ENCODE measurements at places on chromosomes 12 and 14. TPM values are rescaled to one million over a fixed set of nuclear protein-coding genes. Genes with fewer than 3 reads are reported as not detected.

Gene IQSEC3
- not detected for total RNA-seq

Gene C12orf50
- total RNA-seq = not detected

Gene SLC7A7
- 13.6 TPM for total RNA-seq

Gene PRKAG1
- total RNA-seq = 50.4 TPM

Gene ACVRL1
- not detected for total RNA-seq

Gene CDH24
- 15.0 TPM for total RNA-seq

Gene C1QL4
- not detected for total RNA-seq

Gene PROX2
- total RNA-seq = not detected

Gene ADAM20
- total RNA-seq = not detected

Gene DIABLO
- total RNA-seq = 47.0 TPM

Gene LHX5
- not detected for total RNA-seq

Gene CCDC196
- not detected for total RNA-seq

Gene DLK1
- total RNA-seq = not detected

DNA sequence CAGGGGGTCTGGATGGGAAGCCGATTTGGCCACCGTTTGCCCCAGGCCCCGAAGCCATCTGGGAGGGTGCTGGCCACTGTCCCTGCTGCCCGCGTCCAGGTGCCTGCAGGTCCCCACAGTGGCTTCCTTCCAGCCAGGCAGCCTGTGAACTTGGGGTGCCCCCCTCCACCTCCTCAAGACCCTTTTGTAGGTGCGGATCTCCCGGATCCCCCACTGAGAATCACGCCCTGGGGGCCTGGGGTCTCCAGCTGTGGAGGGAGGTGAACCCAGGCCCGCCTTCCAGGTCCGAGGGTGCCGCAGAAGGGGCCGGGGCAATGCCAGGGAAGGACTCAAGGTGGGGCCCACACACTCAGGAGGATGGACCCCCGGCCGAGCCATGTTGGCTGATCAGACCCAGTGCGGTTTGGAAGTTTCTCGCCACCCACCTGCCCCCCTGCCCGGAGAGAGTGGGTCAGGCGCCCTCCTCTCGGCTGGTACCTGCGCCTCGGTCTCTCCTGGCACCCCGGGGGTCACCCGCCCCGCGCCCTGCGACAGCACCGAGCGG lies 1.7 kb downstream of the MMP17 start:
- DNase-seq = no peak

GRCh38 chr12:94631058-94631457 lies 19.3 kb downstream of the TMCC3 start:
- DNase-seq = no peak

- DNase-seq = peak; percentile 24
These were observed 241.4 kb upstream of the PDZRN4 start for GRCh38 chr12:40946612-40947194.

- DNase-seq = no peak
These were observed 28.7 kb downstream of the ARID4A start for GRCh38 chr14:58327019-58327418.

DNA sequence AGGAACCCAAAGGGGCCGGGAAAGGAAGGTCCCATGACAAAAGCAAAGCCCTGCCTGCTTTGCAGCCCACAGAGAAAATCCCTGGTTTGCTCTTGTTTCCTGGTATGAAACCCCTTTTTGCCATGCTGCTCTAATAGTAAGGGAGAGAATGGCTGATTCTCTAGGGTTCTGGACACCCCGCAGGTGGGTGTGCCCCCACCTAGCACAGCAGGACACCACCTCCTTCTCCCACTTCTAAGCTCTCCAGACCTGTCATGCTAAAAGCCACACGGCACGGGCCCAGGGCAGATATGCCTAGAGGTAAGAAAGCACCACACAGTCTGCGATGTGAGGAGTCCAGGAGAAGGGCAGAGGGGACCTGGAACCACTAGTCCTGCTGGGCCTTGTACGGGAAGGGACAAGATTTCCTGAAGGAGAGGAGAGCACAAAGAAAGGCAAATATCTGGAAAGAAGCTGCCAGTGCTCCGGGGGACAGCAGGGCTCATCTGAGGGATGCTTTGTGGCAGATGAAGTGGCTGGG lies 113.3 kb downstream of the BCL11B start:
- DNase-seq = no peak

DNA sequence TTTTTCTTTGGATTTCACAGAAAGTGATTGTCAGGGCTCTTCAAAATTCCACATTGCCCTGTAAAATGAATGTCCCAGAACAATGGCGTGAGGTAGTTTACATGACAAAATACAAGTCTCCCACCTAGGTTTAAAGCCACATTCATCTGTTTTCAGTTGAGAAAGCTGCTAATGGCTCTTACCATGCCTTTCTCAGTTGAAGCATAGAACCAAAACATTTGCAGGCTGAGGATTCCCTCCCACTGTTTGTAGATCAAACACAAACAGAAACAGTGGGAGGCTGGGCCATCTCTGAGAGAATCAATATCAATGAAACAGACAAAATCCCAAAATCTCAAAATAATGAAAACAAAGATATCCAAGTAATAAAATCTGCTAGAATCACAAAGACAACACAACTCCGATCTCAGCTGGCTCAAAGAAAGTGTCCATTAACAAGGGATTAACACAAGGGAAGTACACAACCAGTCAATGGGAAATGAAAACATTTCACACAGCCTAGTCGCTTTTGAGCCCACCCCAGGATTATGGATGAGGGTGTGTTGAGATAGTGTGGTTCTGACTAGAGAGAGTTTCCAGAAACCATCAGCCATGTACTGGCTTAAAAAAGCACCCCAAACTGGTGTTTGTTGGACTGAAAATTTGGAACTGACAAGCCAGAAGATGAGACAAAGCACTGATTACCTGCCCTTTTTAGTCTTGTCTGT lies 54.5 kb upstream of the TMEM260 start:
- no peak for DNase-seq

DNA sequence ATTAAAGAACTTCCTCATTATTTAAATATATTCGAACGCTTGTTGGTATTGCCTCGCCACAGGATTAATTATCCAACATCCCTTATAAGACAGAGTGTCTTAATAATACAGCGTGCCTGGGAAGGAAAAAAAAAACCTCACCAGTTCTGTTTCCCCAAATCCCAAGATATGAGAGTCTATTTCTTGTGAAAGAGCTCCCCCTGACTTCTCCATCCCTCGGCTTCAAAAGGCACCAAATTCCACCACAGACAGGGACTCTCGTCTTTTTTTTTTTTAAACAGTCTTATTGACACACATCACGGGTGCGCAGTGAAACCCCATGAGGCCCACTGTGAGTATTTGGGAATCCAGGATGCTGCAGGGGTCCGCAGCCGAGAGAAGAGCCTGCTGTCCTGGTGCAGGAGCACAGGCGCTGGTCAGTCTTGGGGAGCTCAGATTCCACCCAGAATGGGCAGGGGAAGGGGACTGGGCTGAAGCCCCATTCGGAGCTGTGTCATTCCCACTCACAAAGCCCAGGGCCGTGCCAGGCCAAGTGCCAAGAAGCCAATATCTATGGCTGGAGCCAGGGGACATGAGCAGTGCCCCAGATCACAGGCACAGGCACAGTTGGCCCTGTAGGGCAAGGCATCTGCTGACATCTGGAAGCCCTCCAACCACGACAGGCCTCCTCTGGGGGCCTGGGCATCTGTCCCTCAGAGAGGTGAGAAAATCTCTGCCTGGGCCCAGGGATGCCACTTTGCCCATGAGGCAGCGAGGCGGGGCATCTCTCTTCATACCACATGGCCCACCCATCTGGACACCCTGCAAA lies 71.9 kb downstream of the BCL11B start:
- DNase-seq = no peak

- no peak for DNase-seq
These were observed 5.2 kb downstream of the MPHOSPH9 start for GRCh38 chr12:123227581-123228258.

GRCh38 chr12:39301422-39301821 lies 141.5 kb downstream of the KIF21A start:
- DNase-seq = no peak

- peak; percentile 9 for DNase-seq
These were observed 155.4 kb upstream of the PDE3A start for GRCh38 chr12:20212658-20213555.

DNA sequence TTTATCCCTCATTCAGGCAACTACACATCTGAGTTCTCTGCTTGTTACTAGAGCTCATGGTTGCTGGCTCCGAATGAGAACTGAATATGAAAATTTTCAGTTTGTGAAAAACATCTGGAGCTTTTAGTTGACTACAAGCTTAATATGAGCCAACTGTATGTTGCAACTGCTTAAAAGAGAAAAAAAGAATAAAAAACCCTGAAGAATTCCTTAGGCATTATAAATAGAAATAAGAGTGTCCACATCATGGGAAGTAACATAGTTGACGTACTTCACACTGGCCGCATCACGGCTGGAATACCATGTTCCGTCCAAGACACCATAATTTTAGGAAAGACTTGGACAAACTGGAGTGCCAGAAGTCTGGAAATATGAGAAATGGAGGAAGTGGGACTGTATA lies 57.9 kb downstream of the PDE3A start:
- DNase-seq = no peak

- DNase-seq = no peak
These were observed 182.5 kb downstream of the GXYLT1 start for GRCh38 chr12:41962171-41962572.

DNA sequence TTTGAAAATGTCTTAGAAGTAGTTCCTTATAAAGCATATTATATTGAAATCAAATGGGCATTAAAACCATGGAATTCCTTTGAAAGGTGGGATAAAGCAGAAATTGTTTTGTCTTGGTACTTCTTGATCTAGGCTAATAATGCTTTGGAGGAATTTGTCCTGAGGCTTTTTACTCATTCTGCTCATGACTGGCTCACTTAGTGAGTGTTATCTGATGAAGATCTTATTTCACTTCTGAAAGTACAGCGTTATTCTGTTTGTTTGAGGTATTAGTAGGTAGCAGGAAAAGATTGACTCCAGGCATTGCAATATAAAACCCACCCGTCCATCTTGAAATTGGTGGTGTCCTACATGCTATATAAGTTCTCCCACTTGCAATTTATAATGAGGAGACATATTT lies 5.5 kb downstream of the C12orf71 start:
- no peak for DNase-seq

DNA sequence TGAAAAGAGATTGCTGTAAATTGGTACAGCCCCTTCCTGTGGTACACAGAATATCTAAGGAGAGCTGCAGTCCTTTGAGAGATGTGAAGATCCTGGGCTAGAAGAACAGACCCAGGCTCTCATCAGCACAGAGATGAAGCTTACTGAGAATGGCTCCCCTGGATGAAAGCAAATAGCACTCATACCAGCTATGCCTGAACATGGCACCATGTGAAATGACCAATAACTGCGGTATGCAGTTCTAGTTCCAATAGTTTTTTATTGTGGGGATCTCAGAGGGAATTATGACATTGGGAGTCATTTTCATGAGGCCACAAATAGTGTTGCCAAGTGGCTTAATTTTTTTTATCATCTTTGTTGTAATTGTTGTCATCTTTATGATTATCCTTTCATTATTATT lies 15.4 kb upstream of the TRHDE start:
- DNase-seq = no peak

DNA sequence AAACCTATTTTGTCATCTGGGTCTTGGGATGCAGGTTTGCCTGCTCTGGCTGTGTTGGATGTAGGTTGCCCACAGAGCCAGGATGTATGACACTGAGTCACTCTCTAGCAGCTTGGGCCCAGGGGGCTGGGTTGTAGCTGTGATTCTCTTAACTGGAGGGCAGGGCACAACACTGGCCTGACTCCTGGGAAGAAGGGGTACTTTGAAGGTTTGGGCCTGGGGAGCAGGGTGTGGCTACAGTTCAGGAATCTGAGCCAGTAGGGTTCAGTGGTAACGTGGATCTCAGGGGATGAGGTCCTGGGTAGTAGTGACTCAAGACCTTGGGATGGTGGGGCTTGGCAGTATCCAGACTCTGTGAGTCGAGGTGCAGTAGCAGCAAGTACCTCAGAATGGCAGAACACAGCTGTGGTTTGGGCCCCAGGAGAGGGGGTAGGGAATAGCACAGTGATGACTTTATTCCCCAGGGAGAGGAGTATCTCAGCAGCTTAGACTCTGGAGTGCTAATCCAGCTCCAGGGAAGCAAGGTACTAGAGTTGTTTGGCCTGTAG lies 25.7 kb downstream of the TBC1D15 start:
- no peak for DNase-seq

DNA sequence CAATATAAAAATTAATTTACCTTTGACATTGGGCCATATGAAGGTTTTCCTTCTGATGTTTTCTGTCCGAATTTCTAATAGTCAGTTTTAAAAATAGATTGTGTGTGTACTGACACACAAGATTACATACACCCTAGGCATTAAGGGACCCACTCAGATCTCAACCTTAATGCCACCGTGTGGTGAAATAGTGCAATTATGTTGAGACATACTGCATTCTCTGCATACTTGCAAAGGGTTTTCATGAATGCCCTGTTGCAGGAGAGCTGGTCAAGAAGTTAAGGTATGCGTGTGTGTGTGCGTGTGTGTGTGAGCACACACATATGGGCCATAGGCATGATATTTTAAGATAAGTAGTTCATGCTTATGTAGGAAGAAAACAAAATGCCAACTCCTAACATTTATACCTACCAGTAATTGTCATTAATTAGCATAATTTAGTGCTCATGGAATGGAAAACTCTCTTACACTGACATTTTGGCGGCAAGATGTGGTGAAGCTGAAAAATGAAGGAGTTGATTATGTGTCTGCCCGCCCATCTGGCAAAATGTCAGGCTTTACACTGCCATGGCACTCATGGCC lies 58.8 kb downstream of the PIK3C2G start:
- DNase-seq = peak; percentile 68

- DNase-seq = no peak
These were observed 166.2 kb downstream of the CHST11 start for GRCh38 chr12:104622928-104623327.
